Endothelial cell of umbilical vein (primary cell): ENCODE measurements at places on chromosomes 16 and 17. TPM values are rescaled to one million over a fixed set of nuclear protein-coding genes. Genes with fewer than 3 reads are reported as not detected.

Gene TPSG1
- total RNA-seq: not detected in 2 replicates

GRCh38 chr16:23373436-23374219 lies 71.5 kb downstream of the SCNN1B start:
- no peak for DNase-seq

Gene IL21R
- total RNA-seq: not detected in 2 replicates

Gene EMC6
- 54.0 and 62.2 TPM in 2 replicates for total RNA-seq

Gene MRTFB
- 49.5 and 50.2 TPM in 2 replicates for total RNA-seq

Gene NEUROD2
- not detected in 2 replicates for total RNA-seq

Gene RPL23
- 1,270 and 1,292 TPM in 2 replicates for total RNA-seq

GRCh38 chr17:60678118-60678444 lies 430 bp downstream of the BCAS3 start:
- no peak for DNase-seq

Gene TRPV3
- total RNA-seq: not detected in 2 replicates

Gene UNC13D
- total RNA-seq: 7.1 and 14.9 TPM in 2 replicates
